ENCODE measurements at places on chromosomes 5 and 9.

- H3K4me1 ChIP-seq, result no peaks in the 10 kb centered on the region
- no peak overlapping the region for H3K27ac ChIP-seq
- H3K36me3 ChIP-seq, result no peaks in the 10 kb centered on the region
- DNase-seq, result no peak
- peaks cover 10% of the 10 kb centered on the region for H3K27me3 ChIP-seq
Observed at GRCh38 chr5:156434471-156434870, 107.5 kb downstream of the SGCD start.

- H3K4me1 ChIP-seq, result no peaks in the 10 kb centered on the region
- H3K4me3 ChIP-seq, result no peak overlapping the region
- DNase-seq, result no peak
- H3K27me3 ChIP-seq, result peaks cover 17% of the 10 kb centered on the region
- no peak overlapping the region for H3K27ac ChIP-seq
Observed at GRCh38 chr9:16828340-16829281, 41.9 kb downstream of the BNC2 start.

DNA sequence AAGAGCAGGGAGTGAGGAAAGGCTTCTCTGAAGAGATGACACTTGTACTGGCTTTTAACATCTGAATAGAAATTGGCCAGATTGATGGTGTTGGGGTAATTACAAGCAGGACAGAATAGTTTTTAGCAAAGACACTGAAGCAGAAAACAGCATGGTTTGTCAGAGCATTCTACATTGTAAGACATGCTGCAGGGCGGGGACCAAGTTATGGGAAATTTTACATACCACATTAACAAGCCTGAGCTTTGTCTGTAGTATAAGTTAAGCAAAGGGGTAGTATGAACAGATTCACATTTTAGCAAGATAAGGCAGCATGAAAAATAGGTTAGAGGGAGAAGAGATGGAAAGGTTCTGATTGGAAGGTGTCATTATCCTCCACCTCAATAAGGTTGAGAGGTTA, 66.5 kb downstream of the JMY start:
- no peak overlapping the region for H3K4me3 ChIP-seq
- H3K36me3 ChIP-seq, result peaks cover 21% of the 10 kb centered on the region
- H3K4me1 ChIP-seq, result no peaks in the 10 kb centered on the region

DNA sequence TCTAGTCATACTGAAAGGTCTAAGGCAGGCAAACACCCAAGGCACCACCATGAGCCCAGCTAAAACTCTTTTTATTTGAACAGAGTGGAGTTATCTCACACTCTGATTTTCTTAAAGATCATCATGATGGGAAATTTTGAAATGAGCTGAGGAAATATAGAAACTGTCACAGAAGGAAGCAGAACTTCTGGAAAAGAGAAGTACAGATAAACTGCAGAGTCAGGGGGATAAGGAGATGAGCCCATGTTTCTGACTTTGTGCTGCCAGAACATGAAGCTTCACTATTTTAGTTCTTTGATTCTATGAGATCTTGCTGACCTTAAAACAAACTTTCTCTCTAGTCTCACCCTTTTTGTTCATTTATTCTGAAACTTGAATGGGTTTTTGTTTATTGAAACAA, 406.5 kb upstream of the EDIL3 start:
- DNase-seq, result no peak
- no peaks in the 10 kb centered on the region for H3K4me1 ChIP-seq

GRCh38 chr5:78523314-78524193, 125.0 kb downstream of the LHFPL2 start:
- no peak overlapping the region for H3K4me3 ChIP-seq
- no peaks in the 10 kb centered on the region for H3K4me1 ChIP-seq
- peaks cover 8% of the 10 kb centered on the region for H3K27me3 ChIP-seq
- no peaks in the 10 kb centered on the region for H3K36me3 ChIP-seq

DNA sequence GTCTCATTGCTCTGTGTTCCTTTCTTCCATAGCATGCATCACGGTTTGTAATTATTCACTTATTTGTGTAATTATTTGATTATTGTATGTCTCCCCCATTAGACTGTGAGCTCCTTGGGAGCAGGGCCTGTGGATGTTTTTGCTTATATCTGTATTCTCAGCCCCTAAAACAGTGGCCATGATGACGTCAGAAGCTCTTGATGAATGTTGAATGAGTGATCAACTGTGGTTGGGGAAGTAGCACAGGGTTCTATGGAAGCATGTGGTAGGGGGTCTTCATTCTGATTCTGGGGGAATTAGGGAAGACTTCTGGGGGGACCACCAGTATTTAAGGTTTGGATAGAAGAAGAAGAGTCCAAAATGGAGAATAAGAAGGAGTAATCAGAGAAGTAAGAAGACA, 6.0 kb downstream of the DNAI1 start:
- peaks cover 12% of the 10 kb centered on the region for H3K4me1 ChIP-seq
- no peak overlapping the region for H3K27ac ChIP-seq
- H3K27me3 ChIP-seq, result peaks cover 16% of the 10 kb centered on the region

- no peak for DNase-seq
- peaks cover 8% of the 10 kb centered on the region for H3K4me1 ChIP-seq
- no peaks in the 10 kb centered on the region for H3K36me3 ChIP-seq
- H3K27me3 ChIP-seq, result peaks cover 5% of the 10 kb centered on the region
Observed at GRCh38 chr9:77451507-77451906, 196.6 kb downstream of the GNA14 start.

DNA sequence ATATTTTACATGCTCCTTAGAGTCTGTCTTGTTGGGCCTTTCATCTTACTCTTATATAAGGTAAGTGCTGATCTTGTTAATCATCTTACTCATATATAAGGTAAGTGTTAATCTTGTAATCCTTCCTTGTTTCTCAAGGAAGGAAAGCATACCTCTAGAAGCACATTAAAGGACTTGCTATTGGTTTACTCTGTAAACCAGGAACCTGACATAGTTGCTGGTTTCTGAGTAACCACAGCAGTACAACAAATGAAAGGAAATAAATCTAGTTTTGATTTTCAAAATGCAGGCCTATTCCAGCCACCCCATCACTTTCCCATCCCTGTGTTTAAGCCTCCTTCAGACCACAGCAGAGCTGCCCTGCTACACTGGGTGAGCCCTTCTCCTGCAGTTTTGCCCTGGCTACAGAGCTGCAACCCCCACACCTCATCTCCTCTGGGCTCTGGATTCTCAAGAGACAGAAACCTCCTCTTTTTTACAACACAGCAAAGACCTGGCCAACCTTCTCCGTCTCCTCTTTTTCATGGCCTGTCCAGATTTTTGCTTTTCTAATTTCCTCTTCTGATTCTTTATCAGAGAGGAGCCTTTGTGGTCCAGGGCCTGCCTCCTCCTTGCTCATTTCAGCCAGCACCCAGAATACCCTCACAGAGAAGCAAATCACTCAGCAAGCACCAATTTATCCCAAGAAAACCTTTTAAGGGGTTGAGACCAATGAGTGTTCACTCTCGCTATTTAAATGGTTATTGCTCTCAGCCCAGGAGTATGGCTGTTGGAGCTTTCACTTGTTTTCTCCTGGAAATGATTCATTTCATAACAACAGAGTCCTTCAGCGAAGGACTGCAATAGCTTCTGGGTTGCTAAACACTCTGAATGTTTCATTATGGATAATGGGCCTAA, 103.2 kb downstream of the FSTL4 start:
- H3K4me1 ChIP-seq, result no peaks in the 10 kb centered on the region
- no peak overlapping the region for H3K4me3 ChIP-seq
- no peak overlapping the region for H3K27ac ChIP-seq
- DNase-seq, result no peak

DNA sequence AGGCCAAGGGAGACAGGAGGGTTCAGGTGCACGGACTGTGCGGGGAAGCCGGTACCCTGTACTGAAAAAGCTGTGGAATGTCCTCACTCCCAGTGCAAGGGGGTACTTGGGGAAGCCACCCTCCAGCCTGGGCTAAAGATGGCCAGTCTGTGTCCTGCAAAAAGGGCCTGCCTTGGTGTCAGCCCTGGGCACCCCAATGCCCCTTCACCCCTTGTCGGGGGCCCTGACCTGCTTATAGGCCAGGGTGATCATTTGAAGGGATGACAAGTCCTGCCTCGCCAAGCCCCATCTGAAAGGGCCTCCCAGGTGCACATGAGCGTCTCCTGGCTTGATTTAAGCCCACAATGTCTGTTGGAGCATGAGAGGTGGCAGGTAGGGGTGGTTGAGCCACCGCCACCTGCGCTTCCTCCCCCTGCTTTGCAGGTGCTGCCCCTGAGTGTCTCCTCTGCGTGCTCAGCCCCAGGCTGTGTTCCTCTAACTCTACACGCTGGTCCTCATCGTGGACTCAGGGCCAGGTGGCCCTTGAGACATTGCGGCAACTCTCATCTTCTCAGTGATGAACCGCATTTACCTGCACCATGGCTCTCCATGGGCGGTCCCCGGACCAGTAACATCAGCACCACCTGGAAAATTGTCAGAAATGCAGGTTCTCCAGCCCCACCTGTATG, 97.0 kb downstream of the ANKRD33B start:
- no peaks in the 10 kb centered on the region for H3K27me3 ChIP-seq
- no peaks in the 10 kb centered on the region for H3K36me3 ChIP-seq
- DNase-seq, result no peak
- H3K4me3 ChIP-seq, result no peak overlapping the region

GRCh38 chr9:88745276-88746001, 210.5 kb downstream of the NXNL2 start:
- no peak overlapping the region for H3K27ac ChIP-seq
- H3K36me3 ChIP-seq, result no peaks in the 10 kb centered on the region
- no peaks in the 10 kb centered on the region for H3K4me1 ChIP-seq
- no peak for DNase-seq

DNA sequence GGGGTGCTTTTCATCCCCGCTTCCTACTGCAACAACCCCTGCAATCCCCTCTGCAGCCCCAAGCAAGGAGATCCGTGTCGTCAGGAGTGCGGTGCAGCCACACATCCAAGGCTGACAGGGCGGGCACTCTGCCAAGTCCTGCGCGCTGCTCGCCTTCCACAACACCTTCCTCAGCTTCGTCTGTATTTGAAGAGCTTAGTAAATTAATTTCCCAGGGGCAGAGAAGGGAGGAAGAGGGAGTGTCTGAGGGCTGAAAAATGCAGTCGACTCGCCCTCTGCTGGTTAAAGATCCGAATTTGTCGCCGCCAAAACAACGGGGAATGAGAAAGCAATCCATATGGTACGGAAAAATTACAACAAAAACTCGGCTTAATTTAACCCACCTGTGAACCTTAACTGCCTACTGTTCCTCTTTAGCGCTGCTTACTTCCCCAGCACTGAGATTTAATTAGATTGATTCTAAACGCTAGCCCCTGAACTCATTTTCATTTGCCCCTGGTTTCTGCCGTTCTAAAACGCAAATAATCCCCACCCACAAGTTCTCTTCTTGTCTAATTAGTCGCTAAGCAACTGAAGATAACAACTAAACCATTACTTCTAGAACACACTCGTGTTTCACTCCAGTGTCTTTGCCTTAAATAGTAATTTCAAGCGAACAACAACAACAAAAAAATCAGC, 10.9 kb upstream of the PCDHB1 start:
- H3K4me3 ChIP-seq, result no peak overlapping the region
- no peak for DNase-seq
- peaks cover 9% of the 10 kb centered on the region for H3K27me3 ChIP-seq
- H3K27ac ChIP-seq, result no peak overlapping the region
- no peaks in the 10 kb centered on the region for H3K36me3 ChIP-seq

- H3K4me1 ChIP-seq, result peaks cover 31% of the 10 kb centered on the region
- no peak overlapping the region for H3K4me3 ChIP-seq
- no peaks in the 10 kb centered on the region for H3K27me3 ChIP-seq
- H3K36me3 ChIP-seq, result peaks cover 2% of the 10 kb centered on the region
- no peak for DNase-seq
Observed at GRCh38 chr9:121285835-121286687, 18.1 kb downstream of the GSN start.

DNA sequence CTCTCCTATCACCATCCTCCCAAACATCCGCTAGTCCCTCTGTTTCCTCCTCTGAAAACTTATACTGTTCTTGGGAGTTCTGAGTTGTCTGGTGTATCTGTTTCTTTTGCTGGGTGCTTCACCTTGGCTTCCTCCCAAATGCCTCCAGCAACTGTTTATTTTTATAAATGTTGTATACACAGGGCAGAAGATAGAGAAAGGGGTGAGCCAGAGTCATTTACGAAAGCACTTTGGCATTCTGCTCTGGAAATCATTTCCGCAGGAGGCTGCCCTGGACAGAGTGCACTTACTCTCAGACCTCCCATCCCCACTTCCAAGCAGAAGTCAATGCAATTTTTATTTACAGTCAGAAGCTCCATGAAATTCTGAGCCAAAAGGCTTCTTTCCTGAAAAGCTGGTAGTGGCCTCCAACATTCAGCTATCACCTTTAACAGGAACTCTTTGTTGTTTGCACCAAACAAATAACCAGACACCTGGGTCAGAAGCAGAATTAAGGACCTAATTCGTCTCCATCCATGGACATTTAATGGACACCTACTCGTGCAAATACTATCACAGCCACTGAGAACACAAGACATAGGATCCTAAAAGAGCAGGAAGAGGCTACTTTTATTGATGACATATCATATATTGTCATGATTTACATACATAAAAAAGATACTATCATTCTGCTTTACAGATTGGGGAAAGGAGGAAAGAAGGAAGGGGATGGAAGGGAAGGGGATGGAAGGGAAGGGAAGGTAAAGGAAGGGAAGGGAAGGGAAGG, 229.5 kb upstream of the PAPPA start:
- no peaks in the 10 kb centered on the region for H3K36me3 ChIP-seq
- H3K4me3 ChIP-seq, result no peak overlapping the region
- H3K4me1 ChIP-seq, result no peaks in the 10 kb centered on the region
- no peak overlapping the region for H3K27ac ChIP-seq
- no peaks in the 10 kb centered on the region for H3K27me3 ChIP-seq

DNA sequence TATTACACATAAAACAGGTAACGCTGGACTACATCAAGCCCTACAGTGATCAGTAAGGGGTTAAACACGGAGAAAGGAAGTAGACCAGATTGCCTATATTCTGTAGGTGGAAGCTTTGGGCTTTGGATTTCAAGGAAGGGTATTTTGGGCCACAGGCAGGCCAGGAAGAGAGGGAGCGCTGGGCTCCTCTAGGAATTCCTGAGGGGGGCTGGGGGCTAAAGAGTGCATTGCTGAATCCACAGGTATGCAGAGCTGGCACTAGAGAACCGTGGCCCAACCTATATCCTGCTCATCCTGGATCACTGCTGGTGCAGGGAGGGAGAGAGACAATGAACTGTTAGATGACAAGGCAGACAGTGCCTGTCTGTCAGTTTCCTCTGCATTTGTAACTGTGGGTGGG, 367.1 kb downstream of the CSNK1G3 start:
- H3K27me3 ChIP-seq, result no peaks in the 10 kb centered on the region
- no peak overlapping the region for H3K4me3 ChIP-seq
- no peaks in the 10 kb centered on the region for H3K4me1 ChIP-seq
- H3K27ac ChIP-seq, result no peak overlapping the region
- DNase-seq, result no peak
- H3K36me3 ChIP-seq, result no peaks in the 10 kb centered on the region

- peaks cover 14% of the 10 kb centered on the region for H3K4me1 ChIP-seq
- H3K36me3 ChIP-seq, result peaks cover 2% of the 10 kb centered on the region
- H3K27ac ChIP-seq, result peak within 1 kb of the TSS; percentile 93
Observed at GRCh38 chr9:122931226-122932121, at the start of gene ZBTB26. Gene ZBTB26, minus strand, starts transcription at chr9:122931512. Its CDS starts 11,578 bp downstream, at chr9:122919934.

DNA sequence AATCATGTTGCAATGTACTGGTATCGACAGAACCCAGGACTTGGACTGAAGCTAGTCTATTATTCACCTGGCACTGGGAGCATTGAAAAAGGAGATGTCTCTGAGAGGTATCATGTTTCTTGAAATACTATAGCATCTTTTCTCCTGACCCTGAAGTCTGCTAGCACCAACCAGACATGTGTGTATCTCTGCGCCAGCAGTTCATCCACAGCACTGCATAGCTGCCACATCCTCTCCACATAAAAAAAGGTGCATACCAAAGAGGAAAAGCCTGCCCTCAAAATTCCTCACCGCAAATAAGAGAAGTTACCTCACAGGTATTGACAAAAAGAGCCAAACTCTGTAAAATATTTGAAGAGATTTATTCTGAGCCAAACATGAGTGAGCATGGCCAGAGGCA, 99.5 kb upstream of the PRSS3 start:
- DNase-seq, result no peak
- no peak overlapping the region for H3K27ac ChIP-seq
- no peaks in the 10 kb centered on the region for H3K4me1 ChIP-seq
- H3K36me3 ChIP-seq, result no peaks in the 10 kb centered on the region
- peaks cover 12% of the 10 kb centered on the region for H3K27me3 ChIP-seq
